Activated T-helper 17 cell treated with anti-CD3 and anti-CD28 coated beads, Interleukin-2, amount 50 U/mL, for 72 hours (primary cell): ENCODE measurements at places on chromosomes 16 and 17.

GRCh38 chr16:15586716-15587115 lies 56.2 kb downstream of the MARF1 start:
- peaks cover 18% of the 10 kb centered on the region for H3K4me1 ChIP-seq
- no peak for ATAC-seq
- no peaks in the 10 kb centered on the region for H3K27me3 ChIP-seq
- H3K4me3 ChIP-seq: no peak overlapping the region

DNA sequence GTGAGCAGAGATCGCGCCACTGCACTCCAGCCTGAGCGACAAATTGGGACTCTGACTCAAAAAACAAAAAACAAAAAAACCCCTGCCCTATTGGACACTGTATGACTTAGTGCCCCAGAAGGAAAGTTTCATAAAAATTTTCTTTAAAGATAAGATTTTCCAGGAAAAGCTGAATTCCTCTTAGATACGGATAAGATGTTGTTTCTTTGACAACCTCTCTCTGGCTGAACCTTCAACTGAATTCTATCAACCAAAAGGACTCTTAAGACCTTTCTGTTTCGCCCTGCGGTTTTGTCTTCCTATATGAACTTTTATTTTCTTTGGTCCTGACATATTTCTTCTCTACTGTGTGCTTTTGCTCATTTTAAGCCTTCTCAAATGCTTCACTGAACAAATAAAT lies 35.8 kb downstream of the CPPED1 start:
- H3K4me3 ChIP-seq: peak overlapping the region; percentile 55
- peaks cover 5% of the 10 kb centered on the region for H3K4me1 ChIP-seq

- ATAC-seq: peak; percentile 49
- no peaks in the 10 kb centered on the region for H3K27me3 ChIP-seq
- H3K4me3 ChIP-seq: no peak overlapping the region
- no peaks in the 10 kb centered on the region for H3K36me3 ChIP-seq
- no peaks in the 10 kb centered on the region for H3K4me1 ChIP-seq
- H3K27ac ChIP-seq: no peak overlapping the region
These were observed 24.5 kb downstream of the STXBP4 start for GRCh38 chr17:54992797-54993639.

DNA sequence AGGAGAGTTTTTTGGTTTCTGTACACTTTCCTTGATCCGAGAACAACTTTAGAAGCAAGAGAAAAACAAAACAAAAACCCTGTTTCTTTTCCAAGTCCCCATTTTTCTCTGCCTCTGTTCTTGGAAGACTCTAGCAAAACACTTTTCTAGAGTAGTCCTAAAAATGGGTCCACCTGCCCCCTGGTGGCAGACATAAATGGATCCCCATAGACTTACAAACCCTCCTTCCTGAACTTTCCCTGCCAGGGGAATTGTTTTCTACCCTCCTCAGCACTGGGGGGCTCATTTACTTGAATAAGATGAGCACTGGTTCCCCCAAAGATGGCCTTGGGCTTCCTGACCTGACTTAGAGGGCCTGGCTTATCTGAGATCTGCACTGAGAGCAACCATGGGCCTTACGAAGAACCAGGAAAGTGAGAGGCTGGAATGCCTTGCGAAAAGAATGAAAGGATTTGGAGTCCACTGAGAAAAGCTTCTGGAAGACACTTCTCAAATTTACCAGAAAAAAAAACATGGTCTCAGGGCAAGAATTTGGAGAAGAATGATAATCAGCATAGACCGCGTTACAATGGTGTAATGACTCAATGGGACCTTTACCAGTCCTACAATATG lies 48.0 kb upstream of the CDYL2 start:
- H3K4me1 ChIP-seq: no peaks in the 10 kb centered on the region
- H3K4me3 ChIP-seq: no peak overlapping the region
- H3K27ac ChIP-seq: no peak overlapping the region
- no peaks in the 10 kb centered on the region for H3K36me3 ChIP-seq
- H3K27me3 ChIP-seq: peaks cover 14% of the 10 kb centered on the region

DNA sequence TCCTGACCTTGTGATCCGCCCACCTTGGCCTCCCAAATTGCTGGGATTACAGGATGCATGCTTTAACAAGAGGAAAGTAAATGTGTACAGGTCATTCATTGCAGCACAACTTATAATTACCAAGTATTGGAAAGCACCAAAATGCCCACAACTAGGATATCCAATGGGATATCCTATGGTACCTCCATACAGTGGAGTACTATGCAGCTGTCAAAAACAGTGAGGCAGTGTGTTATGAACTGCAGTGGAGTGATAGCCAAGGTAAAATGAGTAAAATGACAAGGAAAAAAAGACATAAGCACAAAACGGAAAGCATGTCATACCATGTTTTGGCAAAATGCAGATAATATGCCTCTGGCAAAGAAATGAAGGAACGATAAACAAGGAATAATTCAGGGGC lies 87.6 kb downstream of the FOXL1 start:
- no peak overlapping the region for H3K4me3 ChIP-seq
- H3K36me3 ChIP-seq: no peaks in the 10 kb centered on the region
- no peak overlapping the region for H3K27ac ChIP-seq
- peaks cover 27% of the 10 kb centered on the region for H3K27me3 ChIP-seq

DNA sequence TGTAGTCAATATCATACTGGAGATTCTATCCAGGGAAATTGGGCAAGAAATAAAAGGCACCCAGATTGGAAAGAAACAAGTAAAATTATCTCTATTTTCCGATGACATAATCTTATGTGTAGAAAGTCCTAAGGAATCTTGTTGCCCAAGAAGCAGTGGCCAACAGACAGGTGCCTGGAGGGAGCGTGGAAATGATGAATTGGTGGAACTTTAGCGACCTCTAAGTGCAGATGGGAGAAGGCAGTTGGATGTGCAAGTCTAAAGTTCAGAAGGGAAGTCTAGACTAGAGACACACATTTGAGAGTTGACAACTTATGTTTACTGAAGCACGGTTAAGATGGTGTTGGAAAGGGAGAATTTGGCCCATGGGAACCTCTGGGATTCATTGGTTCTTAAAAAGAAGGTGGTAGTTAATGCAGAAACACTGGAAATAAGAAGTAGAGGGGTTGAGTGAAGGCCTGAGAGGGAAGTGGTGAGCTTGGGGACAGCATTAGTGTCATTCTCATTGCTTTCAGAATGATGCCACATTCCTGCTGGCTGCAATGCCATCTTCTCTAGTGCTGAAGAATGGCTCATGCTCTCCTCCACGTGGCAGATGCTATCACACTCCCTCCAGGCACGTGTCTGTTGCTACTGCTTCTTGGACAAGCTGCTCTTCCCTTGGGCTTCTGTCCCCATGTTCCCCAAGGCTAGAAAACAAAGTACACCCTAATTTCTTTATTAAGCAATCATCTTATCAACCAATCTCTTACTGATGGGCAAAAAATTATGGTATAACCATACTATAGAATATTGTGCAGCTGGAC lies 24.0 kb downstream of the TAT start:
- H3K4me3 ChIP-seq: no peak overlapping the region
- ATAC-seq: no peak

DNA sequence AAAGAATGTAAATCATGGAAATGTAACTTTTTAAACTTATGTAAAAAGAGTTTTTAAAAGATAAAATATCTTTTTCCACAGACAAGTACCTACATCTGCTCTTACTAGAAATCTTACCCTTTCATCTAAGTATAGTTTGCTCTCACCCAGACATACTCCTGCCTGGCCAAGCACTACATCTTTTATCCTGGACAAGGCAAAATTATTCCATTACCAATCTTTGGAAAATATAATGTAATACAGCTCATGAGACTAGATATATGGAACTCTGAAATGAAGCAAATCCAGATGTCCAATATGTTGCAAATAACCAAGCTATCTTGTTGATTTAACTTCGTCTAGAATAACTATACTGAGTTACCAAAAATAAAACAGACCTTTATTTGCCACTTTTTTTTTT lies 50.0 kb downstream of the VMP1 start:
- H3K4me1 ChIP-seq: peaks cover 34% of the 10 kb centered on the region
- ATAC-seq: no peak
- peak overlapping the region; percentile 100 for H3K27ac ChIP-seq
- H3K27me3 ChIP-seq: no peaks in the 10 kb centered on the region
- H3K36me3 ChIP-seq: peaks cover 87% of the 10 kb centered on the region

- peaks cover 4% of the 10 kb centered on the region for H3K27me3 ChIP-seq
- no peak for ATAC-seq
- no peak overlapping the region for H3K27ac ChIP-seq
- no peak overlapping the region for H3K4me3 ChIP-seq
These were observed 9.2 kb upstream of the TVP23A start for GRCh38 chr16:10827691-10828341.

DNA sequence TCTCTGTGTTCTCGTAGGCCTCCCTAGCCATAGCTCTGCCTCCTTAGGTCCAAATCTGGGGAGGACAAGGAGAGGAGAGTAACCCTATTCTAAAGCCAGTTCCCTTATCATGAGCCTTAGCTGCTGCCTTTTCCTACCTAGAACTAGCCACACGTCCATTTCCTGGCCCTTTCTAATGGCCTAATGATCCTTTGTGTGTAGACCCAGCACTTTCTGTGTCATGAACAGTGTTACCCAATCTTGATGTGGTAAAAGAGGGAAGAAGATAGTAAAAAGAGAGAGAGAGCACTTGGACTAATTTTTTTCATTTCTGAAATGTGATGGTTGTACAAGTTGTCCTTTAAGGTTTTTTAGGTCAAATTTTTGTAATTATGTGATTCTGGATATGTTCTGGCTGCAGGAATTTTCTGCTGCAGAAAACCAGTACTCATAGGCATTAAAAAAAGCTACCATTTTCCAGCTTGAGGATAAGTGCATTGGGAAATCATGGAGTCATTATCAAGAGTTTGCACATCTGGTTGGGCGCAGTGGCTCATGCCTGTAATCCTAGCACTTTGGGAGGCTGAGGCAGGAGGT lies 18.2 kb downstream of the CASC3 start:
- no peak overlapping the region for H3K4me3 ChIP-seq
- peaks cover 14% of the 10 kb centered on the region for H3K4me1 ChIP-seq
- H3K27ac ChIP-seq: peak overlapping the region; percentile 47

- no peaks in the 10 kb centered on the region for H3K4me1 ChIP-seq
- H3K36me3 ChIP-seq: no peaks in the 10 kb centered on the region
- H3K4me3 ChIP-seq: no peak overlapping the region
- no peak for ATAC-seq
These were observed 557.8 kb upstream of the SALL1 start for GRCh38 chr16:51708861-51709260.

GRCh38 chr17:59650642-59651041 lies 30.9 kb downstream of the CLTC start:
- H3K36me3 ChIP-seq: peaks cover 100% of the 10 kb centered on the region
- ATAC-seq: peak; percentile 51
- H3K4me1 ChIP-seq: peaks cover 24% of the 10 kb centered on the region
- H3K27me3 ChIP-seq: no peaks in the 10 kb centered on the region

GRCh38 chr17:17728550-17729251 lies 47.4 kb downstream of the RAI1 start:
- H3K27me3 ChIP-seq: peaks cover 2% of the 10 kb centered on the region
- no peak overlapping the region for H3K27ac ChIP-seq
- H3K4me1 ChIP-seq: no peaks in the 10 kb centered on the region
- H3K36me3 ChIP-seq: no peaks in the 10 kb centered on the region

DNA sequence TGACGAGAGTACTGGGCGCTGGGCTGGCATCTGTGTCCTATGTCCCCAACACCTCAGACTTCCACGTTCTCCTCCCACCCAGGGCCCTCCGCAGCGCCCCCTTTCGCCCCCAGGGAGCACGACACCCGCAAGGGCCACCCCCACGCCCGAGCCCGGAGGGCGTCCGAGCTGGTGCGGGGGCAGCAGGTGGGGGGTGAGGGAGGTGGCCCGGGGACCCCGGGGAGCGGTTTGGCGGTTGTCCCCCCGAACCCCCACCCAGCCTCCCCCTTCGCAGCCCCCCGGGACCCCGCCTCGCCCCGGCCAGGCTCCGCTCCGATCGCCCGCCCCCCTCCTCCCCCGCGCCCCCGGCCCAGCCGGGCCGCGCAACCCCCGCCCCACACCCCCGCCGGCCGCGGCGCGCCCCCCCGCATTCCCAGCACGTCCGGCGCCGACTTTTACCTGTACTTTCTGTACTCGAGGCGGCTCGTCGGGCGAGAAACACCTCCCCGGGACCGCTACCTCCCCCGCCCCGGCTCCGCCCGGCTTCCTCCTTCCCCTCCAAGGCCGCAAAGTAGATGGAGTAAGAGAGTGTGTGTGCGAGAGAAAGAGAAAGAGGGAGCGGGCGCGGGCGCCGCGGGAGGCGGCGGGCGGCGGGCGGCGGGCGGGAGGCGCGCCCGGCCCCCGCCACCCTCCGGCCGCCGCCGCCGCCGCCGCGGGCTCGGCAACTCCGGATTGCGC lies 901 bp downstream of the CDYL2 start:
- peak overlapping the region; percentile 75 for H3K27ac ChIP-seq
- H3K4me1 ChIP-seq: peaks cover 34% of the 10 kb centered on the region
- ATAC-seq: peak; percentile 12
- peak overlapping the region; percentile 78 for H3K4me3 ChIP-seq
- no peaks in the 10 kb centered on the region for H3K36me3 ChIP-seq

- H3K27me3 ChIP-seq: no peaks in the 10 kb centered on the region
- H3K4me1 ChIP-seq: peaks cover 30% of the 10 kb centered on the region
- no peak overlapping the region for H3K4me3 ChIP-seq
- no peak overlapping the region for H3K27ac ChIP-seq
These were observed 34.4 kb downstream of the NFAT5 start for GRCh38 chr16:69600202-69600601.

DNA sequence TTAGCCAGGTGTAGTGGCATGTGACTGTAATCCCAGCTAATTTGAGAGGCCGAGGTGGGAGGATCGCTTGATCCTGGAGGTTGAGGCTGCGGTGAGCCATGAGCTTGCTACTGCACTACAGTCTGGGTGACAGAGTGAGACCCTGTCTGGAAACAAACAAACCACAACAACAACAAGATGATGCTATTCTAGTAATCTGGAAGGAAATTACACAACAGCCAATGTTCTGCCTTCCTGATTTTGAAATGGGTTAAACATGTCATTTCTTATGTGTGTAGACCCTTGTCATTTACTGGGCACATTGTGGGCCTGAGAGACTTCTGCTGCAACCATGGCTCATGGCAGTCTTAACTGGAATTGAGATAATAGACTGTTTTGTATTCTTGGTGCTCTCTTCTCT lies 5.9 kb downstream of the COQ7 start:
- H3K27me3 ChIP-seq: no peaks in the 10 kb centered on the region
- ATAC-seq: no peak
- H3K4me1 ChIP-seq: no peaks in the 10 kb centered on the region
- H3K27ac ChIP-seq: no peak overlapping the region
- peaks cover 56% of the 10 kb centered on the region for H3K36me3 ChIP-seq

- no peak overlapping the region for H3K4me3 ChIP-seq
- no peak for ATAC-seq
- H3K27ac ChIP-seq: no peak overlapping the region
- H3K4me1 ChIP-seq: no peaks in the 10 kb centered on the region
- H3K36me3 ChIP-seq: peaks cover 82% of the 10 kb centered on the region
These were observed 35.4 kb upstream of the ABCC11 start for GRCh38 chr16:48282636-48283263.
